Regular cardiac myocyte (primary cell): ENCODE measurements at places on chromosomes 16 and 17. TPM values are rescaled to one million over a fixed set of nuclear protein-coding genes. Genes with fewer than 3 reads are reported as not detected.

MYH11 gene
- under 0.01 and 0.56 TPM in 2 replicates for total RNA-seq

NPIPB13 gene
- 0.58 and 1.4 TPM in 2 replicates for total RNA-seq

NUBP2 gene
- 52.7 and 84.4 TPM in 2 replicates for total RNA-seq

WNT9B gene
- total RNA-seq, result under 0.01 TPM in 1 of 2 replicates, not detected in the other

TSPAN10 gene
- 0.58 and 1.7 TPM in 2 replicates for total RNA-seq

CDRT15 gene
- not detected in 2 replicates for total RNA-seq

BAIAP3 gene
- 0.38 and 0.56 TPM in 2 replicates for total RNA-seq

UMOD gene
- total RNA-seq, result not detected in 2 replicates

AIPL1 gene
- total RNA-seq, result under 0.01 and 0.19 TPM in 2 replicates

PPP1R27 gene
- total RNA-seq, result 0.19 and 0.28 TPM in 2 replicates

KCNG4 gene
- not detected in 2 replicates for total RNA-seq

PITPNM3 gene
- 0.28 and 0.58 TPM in 2 replicates for total RNA-seq

GJD3 gene
- total RNA-seq, result 0.77 and 4.5 TPM in 2 replicates

PMP22 gene
- 20.5 and 47.9 TPM in 2 replicates for total RNA-seq

CES2 gene
- total RNA-seq, result 16.1 and 19.2 TPM in 2 replicates

CHST5 gene
- total RNA-seq, result not detected in 2 replicates

FBXO39 gene
- total RNA-seq, result under 0.01 and 0.56 TPM in 2 replicates

CD300A gene
- total RNA-seq, result under 0.01 TPM in 1 of 2 replicates, not detected in the other

MEIOB gene
- total RNA-seq, result 0.28 TPM in 1 of 2 replicates, not detected in the other

MLLT6 gene
- total RNA-seq, result 15.7 and 25.4 TPM in 2 replicates

ENPP7 gene
- total RNA-seq, result not detected in 2 replicates

ICAM2 gene
- 22.4 and 27.9 TPM in 2 replicates for total RNA-seq

KRTAP1-5 gene
- 1.9 and 5.1 TPM in 2 replicates for total RNA-seq

BCL6B gene
- 0.19 and 0.56 TPM in 2 replicates for total RNA-seq

ABI3 gene
- under 0.01 and 0.58 TPM in 2 replicates for total RNA-seq

ABCA10 gene
- 0.77 and 3.9 TPM in 2 replicates for total RNA-seq

IL17C gene
- total RNA-seq, result not detected in 2 replicates

ZNF652 gene
- total RNA-seq, result 6.3 and 8.7 TPM in 2 replicates

TEDC2 gene
- total RNA-seq, result 1.7 and 12.5 TPM in 2 replicates

CCDC200 gene
- total RNA-seq, result not detected in 2 replicates

RSKR gene
- total RNA-seq, result 3.3 and 5.6 TPM in 2 replicates

OR2C1 gene
- under 0.01 and 0.19 TPM in 2 replicates for total RNA-seq

HBQ1 gene
- total RNA-seq, result 0.19 TPM in 1 of 2 replicates, not detected in the other

CIAO3 gene
- total RNA-seq, result 24.7 and 31.9 TPM in 2 replicates

TP53TG3 gene
- 0.28 TPM in 1 of 2 replicates, not detected in the other for total RNA-seq

TBC1D3E gene
- total RNA-seq, result not detected in 2 replicates

ZFPM1 gene
- 2.0 and 3.3 TPM in 2 replicates for total RNA-seq
